Pons (tissue), 1 donor: ENCODE measurements at places on chromosomes 5 and 9.

DNA sequence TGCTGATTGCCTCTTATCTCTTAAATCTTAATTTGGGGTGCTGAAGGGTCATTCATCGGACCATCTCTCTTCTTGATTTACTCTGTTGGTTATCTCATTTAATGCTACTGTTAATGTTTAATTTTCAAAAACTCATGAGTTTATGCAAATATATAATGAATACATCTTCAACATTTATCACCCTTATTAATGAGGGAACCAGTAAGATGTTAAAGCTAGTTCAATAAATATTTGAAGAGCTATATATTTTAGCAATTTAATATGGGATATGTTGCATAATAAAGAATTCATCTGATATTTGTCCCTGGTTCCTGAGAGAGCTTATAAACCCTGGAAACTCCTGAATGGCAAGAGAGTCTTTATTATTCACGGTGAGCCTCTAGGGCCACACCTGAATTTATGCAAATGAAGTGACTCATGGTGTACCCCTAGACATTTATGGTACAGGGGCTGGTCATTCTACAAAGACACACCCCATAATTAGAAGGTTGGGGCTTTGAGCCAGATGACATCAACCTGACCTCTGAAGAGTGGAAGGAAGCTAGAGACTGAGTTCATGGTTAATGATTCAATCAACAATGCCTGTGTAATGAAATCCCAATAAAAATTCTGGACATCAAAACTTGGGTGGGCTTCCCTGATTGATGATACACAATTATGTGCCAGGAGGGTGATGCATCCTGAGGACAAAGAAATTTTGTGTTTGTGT lies 339.5 kb upstream of the ZNF608 start:
- no peak for DNase-seq

DNA sequence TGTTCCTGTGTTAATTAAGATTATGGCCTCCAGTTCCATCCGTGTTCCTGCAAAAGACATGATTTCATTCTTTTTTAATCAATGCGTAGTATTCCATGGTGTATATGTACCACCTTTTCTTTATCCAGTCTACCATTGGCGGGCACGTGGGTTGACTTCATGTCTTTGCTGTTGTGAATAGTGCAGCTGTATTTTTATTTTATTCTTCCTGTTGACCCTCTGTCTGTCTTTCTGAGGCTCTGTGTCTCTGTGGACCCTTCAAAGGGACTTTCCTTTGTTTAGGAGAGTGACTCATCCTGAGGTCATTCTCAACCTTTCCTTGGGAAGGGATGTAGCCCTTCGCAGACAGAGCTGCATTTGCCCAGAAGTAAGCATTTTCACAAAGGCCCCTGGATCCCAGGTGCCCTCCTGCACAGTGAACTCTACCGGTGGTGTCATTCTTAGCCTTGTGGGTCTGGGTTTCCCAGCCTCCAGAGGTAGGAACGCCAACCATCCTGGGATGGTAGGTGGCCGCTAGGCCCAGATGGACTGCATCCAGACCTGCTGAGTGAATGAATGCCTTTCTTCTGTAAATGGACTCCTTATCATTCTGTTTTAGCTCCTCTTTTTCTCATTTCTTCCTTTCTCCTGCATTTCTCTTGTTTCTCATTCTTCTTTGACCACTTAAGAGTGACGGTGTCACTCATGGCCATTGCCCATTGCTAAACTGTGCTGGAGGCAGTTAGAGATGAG lies 22.4 kb downstream of the TRIO start:
- no peak for DNase-seq

DNA sequence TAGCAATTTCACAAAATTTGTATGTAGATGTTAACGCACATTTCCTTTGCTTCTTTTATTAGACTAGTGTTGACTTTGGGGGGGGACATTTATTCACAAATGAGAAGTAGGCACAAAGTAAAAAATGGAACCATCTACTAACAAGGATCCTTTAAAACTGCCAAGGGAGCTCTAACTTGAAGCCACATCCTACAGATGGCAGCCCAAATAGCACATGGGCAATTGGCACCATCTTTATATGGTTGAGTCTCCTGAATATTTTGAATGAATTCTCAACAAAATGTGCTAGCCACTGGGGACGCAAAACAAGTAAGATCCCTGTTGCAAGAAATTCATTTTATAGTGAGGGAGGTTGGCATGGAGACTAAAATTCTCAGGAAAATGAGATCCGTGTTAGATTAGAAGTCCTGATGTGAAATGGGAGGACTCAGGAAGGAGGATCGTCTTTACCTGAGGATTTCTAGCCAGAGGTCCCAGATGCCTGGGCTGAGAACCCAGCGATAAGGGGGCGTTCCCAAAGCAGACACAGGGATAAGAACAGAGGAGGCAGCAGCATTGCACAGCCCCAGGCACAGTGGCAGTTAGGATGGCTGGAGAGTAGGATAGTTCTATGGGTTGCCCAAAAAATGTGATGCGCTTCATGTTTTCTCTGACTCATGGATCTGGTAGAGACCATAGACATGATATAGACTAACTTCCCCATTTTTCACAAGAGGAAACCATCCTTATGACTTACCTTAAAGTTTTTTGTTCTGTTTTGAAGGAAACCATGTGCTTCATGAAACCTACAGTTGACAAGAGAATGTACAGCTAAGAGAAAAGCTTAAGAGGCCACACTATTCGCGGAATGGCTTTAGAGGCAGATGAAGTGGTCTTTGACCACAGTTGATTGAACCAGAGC lies 37.4 kb downstream of the C9orf152 start:
- DNase-seq: no peak

DNA sequence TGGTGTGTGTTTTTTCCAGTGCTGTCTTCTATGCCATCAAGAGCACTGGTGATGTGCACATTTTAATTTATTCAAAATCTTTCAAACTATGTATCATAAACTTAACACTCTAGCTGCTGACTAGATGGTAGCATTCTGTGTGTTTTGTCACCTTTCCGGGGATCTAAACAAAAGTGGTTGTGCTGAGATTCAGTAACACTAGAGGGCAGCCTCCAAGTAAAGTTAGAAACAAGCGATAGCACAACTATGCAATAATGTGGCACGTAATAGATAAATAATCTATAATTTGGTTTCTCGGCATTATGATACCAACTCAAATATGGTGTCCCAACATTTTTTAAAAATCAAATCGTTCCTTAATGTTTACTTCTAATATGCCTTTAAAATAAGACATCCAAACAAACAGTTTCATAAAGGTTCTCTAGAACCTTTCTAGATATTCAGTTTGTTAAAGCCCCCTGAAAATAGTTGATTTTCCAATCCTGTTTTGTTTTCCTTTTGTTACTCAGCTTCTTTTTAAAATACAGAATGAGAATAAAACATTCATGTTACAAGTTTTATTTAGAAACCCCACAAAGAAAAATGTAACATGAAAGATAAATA lies 16.9 kb downstream of the SEMA6A start:
- DNase-seq: peak; percentile 86

DNA sequence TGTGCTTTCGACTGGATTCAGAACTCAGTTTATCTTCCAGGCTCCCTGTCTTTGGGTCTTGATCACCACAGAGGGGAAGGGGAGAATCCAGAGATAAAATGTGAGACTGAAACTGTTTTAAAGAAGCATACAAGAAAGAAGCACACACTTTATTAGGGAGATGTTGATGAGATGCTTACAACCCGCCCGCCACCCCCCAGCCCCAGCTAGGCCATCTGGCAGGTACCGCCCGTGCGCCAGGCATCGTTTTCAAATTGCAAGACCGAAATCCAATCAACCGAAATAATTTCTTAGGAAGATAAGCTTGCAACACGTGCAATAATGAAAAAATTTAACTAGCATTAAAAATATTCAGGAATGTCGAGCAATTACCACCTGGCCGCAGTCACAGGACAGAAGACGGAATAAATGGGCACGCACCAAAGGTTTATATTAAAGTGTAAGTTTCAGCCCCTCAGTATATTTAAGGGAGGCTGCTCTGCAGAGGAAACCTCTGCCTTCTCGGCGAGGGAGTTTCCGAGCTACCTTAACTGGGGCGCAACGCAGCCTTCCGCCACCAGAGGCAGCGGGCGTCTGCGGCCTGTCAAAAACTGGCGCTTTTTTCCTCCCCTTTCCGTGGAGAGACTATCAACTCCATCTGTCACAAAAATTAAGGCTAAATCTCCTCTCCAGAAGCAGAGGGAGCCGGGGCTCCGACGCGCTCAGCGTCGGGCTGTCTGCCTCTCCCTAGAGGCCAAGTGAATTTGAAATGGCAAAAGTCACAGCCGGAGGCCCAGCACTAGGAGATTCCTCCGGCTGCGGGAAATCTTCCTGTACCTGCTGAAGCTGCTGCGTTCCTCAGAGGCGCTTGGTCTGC lies 996 bp upstream of the GAS1 start:
- peak; percentile 86 for DNase-seq
